ENCODE measurements at places on chromosomes 2 and 18.

GRCh38 chr2:66489436-66489835, 54.5 kb downstream of the MEIS1 start:
- no peak for DNase-seq

DNA sequence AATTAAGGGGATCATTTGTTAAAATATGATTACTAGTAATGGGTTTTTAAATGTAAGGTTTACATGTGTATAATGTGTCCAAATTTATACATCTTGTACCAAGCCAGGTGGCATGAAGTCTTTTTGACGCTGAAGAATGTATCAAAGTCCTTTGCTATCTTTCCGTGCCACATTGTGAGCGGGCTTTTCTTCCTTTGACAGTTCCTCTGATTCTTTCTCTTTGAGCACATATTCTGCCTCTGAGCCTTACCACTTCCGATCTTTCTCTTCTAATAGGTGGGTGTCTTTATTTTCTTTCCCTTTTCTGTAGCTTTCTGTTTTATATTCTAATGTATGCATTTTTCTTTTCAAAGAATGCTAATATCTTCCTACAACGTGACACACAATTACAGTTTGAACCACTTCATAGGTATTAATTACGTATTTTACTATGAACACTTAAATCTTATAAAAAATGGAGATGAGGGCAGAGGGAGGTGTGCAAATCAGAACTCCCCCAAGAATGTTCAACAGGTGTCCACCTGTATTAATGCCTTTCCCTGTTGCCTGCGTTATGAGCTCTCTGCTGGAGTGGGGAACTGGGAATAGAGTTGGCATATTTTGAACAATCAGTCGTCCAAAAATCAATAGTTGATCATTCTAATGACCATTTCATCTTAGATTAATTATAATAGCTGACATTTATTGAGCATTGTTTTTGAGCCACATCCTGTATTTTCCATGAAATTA, 175.5 kb downstream of the TPGS2 start:
- no peak for DNase-seq

GRCh38 chr2:162265666-162266459, 22.6 kb upstream of the FAP start:
- DNase-seq = peak; percentile 58

DNA sequence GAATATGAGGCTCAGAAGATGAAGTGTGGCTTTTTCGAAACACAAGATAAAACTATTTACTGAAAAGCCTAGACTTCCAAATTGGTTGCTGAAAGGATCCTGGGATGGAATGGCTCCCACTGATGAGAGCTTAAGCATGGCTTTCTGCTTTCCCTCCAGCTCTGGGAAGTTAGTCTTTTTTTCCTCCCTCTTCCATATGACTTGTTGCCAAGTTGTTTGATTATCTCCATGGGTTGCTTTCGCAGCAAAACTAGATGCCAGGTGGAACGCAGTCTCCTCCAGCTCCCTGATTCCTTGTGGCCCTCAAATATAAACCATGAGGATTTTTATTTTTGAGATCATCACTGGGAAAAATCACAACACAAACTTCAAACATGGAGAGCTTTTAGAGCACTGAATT, 276.5 kb downstream of the LRRTM1 start:
- no peak for DNase-seq

DNA sequence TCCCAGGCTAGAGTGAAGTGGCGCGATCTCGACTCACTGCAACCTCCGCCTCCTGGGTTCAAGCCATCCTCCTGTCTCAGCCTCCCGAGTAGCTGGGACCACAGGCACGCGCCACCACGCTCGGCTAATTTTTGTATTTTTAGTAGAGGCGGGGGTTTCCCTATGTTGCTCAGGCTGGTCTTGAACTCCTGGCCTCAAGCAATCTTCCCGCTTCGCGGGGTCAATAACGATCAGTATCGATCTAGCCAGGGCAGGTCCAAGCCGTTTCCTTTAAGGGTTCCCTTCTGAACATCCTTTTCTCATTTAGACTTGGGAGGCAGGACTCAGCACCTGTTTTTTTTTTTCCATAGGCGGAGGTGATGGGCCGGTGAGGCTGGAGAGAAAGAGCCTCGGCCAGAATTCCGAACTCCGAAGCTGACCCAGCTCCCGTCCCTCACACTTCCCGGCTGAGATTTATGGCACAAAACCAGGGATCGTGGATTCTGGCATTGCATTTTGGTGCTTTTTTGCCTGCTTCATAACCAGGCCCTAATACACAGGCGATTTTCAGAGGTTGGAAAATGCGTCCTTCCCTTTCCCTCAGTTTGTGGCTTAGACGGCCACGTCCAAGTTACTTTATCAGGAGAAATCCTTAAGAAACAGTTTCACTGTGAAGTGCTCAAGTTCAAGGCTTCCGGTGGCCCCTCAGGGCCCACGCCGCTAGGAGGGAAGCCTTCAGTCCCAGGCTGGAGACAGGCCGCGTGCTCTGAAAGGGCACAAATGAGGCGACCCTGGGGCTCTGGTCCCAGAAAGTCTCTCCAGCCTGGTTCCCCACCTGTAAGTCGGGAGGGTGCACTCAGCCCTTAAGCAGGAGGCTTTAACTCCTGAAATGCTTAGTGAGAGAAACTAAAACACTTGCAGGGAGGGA, 998 bp upstream of the SLC66A3 start:
- no peak for DNase-seq

- DNase-seq = no peak
These were observed 52.1 kb downstream of the VIL1 start for GRCh38 chr2:218471036-218471435.

DNA sequence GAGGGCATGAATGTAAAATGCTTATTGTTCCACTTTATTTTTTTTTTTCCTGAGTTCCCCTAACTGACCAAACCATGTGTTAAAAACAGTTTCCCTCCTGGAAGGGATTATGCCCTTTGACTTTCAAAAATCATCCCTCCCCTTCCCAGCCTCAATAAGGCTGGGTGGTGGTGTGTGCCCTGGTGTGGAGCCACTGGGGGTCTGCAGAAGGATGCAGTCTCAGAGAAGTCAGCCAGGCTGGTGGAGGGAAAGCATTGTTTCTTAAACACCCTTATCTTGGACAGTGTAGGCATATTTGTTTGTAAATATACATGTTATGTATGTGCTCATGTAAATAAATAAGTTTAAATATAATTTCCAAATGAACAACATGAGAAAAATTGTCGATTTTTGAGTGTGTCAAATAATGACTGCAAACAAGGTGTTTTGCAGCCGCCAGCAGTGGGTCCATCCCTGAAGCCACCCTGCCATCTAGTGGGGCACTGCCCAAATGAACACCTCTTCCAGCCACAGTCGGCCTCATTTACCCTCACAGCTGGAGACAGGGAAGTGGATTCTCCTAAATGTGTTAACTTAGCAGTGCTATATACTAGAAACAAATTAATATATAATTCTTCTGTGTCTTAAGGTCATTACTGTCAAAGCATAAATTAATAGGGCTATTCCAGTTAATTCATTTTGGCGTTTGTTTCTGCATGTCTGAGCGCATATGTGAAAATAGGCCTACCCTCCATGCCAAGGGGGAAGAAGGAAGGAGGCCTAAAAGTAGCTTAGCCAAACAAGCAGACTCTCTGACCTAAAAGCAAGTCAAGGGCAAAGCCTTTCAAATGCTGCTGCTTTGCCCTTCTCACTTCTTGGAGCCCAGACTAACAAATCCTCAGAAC, 209.6 kb upstream of the PIK3C3 start:
- DNase-seq = peak; percentile 30

Data from fibroblast of mammary gland (primary cell).